ENCODE measurements at places on chromosomes 2 and 18.

- no peak for DNase-seq
Observed at GRCh38 chr2:224933431-224933830, 108.8 kb downstream of the DOCK10 start.

- DNase-seq, result no peak
Observed at GRCh38 chr2:143607231-143608062, 478.2 kb downstream of the ARHGAP15 start.

GRCh38 chr2:195343942-195344530 lies 313.0 kb upstream of the SLC39A10 start:
- DNase-seq, result no peak

DNA sequence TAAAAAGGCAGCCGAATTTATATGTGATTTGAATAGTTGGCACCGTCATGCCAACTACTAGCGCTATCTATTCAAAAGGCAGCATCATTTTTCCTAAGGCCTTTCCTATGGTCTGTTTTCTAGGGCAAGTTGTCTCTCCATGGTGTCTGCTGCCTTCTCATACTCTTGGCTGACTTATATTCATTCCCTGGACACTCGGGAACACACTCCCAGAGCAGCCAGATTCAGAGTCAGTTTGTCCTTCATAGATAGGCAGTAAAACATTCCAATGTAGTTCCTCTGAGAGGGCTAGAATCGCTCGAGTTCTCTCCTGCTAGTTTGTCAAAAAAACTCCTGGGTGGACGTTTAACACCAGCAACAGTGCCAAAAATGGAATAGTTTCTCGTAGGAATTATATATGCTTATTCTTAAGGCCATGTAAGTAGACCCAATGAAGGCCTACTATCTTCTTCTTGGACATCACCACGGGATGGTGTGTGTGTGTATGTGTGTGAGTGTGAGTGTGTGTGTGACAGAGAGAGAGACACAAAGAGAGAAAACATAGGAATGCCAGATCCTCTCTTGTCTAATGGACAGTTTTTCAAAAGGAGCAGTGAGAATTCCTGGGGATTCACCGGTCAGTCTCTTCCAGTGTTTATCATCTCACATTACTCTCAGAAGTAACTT lies 129.3 kb upstream of the CTAGE1 start:
- no peak for DNase-seq

DNA sequence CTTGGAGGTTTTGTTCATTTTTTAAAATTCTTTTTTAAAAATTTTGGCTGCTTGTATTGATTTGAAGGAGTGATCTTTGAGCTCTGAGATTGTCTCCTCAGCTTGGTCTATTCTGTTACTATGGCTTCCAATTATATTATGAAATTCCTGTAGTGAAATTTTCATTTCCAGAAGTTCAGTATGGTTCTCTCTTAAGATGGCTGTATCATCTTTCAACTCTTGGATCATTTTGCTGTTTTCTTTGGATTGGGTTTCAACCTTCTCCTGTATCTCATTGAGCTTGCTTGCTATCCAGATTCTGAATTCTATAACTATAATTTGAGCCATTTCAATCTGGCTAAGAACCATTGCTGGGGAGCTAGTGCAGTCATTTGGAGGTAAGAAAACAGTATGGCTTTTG lies 270.8 kb upstream of the NT5C1B start:
- no peak for DNase-seq

DNA sequence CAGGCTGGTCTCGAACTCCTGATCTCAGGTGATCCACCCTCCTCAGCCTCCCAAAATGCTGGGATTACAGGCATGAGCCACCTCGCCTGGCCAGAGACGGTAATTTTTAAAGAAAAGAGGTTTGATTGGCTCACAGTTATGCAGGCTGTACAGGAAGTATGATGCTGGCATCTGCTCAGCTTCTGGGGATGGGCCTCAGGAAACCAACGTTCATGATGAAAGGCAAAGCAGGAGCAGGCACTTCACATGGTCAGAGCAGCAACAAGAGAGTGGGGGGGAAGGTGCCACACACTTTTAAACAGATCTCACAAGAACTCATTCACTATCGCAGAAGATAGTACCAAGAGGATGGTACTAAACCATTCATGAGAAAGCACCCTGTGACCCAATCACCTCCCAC lies 38.0 kb upstream of the GPD2 start:
- DNase-seq, result no peak

GRCh38 chr2:147150241-147150635 lies 694.6 kb upstream of the ACVR2A start:
- no peak for DNase-seq

DNA sequence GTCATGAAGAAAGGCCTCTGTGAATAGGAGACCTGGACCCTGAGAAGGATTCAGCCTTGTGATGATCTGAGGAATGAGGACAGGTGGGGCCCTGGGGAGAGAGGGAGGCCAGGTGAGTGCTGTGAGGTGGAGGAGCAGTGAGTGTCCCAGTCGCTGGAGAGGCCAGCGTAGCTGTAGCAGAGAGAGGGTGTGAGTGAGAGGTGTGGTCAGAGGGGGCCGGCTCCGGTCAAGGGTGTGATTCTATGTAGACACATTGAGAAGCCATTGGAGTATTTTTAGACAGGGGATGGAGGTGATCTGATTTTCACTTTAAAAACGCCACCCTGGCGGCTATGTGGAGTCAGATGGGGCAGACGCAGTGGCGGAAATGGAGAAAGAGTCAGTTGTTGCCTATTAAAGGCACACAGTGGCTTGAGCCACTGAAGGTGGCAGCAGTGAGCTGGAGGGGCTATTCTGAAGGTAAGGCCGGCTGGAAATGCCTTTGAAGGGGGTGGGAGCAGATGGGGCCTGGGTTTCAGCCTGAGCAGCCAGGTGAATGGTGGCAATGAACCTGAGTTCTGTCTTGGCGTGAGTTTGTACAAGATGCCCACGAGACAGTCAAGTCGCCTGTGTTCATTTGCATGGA lies 55.6 kb downstream of the GREB1 start:
- DNase-seq, result no peak

DNA sequence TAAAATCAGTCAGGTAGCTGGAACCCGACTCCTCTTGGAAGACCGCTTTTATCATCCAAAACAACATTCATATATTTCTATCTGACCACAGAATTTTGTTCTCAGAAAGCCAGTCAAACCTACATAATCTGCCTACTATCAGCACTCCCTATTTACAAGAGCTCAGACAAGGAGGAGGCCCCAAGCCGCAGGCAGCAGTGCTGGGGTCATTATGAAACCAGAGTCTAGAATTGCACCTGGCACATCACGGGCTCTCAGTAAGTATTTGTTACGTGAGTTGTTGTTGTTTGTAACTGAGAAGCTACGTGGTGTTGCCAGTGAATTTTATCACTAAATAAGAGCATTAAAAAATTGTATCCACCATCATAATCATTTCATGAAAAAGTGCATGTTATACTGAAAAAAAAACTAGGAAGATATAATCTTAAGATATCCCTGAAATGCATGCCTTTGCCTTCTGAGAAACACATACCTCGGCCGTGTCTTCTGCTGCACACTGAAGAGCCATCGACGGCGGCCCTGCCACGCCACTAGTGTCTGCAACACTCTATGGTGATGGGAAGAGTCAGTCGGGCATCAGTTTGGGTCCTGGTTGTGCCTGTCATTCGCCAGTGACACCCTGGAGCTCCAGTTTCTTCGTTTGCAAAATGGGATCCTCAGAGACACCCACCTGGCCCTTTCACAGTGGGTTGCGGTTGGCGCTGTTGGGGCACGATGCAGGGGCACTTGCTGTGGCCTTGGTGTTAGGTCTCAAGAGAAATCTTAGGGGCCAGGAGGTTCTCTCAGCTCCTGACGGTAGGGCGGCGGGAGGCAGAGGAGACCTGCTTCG lies 505.9 kb downstream of the EIPR1 start:
- no peak for DNase-seq

GRCh38 chr2:55556809-55557208 lies 37.3 kb downstream of the CFAP36 start:
- no peak for DNase-seq

DNA sequence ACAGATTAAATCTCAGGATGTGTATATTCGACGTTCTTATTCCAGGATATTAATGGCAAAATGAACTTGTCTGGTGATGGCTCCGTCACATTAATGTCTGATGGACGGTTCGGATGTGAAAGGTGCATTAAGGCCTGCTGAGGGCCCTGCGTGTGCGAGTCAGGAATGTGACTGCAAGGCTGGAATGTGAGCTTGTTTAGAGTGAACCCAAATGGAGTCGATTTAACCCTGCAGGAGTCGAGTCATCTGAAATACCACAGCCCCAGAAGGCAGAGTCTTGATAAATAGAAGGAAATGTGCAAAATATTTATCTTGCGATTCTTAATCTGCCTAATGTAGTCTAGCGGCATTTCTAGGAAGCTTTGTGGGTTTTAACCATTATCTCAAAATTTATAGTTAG lies 44.3 kb downstream of the RDH14 start:
- no peak for DNase-seq
